ENCODE measurements at places on chromosomes 16 and 17. TPM values are rescaled to one million over a fixed set of nuclear protein-coding genes. Genes with fewer than 3 reads are reported as not detected.

The MLX gene
- 69.8 TPM for total RNA-seq

The CCL16 gene
- not detected for total RNA-seq

The MYOCD gene
- 0.10 TPM for total RNA-seq

The ZDHHC1 gene
- 24.4 TPM for total RNA-seq

The PIRT gene
- not detected for total RNA-seq
